ENCODE measurements at places on chromosomes 6 and 20.

DNA sequence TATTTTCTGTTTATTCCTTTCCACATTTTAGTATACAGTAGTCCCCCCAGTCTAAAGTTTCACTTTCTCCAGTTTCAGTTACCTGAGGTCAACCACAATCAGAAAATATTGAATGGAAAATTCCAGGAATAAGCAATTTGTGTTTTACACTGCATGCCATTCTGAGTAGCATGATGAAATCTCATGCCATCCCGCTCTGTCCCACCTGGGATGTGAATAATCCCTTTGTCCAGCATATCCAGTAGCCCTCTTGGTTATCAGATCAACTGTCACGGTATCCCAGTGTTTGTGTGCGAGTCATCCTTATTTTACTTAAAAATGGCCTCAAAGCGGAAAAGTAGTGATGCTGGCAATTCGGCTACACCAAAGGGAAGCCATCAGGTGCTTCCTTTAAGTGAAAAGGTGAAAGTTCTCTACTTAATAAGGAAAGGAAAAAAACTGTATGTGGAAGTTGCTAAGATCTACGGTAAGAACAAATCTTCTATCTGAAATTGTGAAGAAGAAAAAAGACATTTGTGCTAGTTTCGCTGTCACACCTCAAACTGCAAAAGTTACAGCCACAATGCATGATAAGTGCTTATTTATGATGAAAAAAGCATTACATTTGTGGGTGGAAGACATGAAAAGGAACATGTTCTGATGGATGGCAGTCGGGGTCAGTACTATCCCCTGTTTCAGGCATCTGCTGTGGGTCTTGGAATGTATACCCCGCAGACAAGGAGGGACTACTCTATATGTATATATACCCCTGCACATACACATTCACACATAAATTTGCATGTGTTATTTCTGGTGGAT is 11.3 kb downstream of the NOX3 start:
- no peak for DNase-seq

DNA sequence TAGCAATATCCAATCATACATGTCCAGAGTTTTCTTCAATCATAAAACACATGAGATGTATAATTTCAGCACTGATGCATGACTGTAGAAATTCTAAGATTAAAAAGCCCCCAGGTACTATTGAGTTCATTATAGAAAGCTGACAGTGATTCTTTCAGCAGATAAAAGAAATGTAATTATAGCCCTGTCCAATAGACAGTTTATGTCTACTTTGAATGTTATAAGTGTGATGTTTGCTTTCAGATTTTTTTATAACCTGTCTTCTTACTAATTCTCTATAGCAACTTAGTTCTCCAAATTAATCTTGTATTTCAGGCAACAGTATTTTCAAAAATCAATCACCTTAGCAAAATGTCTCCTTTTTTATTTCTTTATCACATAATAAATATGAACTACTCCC is 13.5 kb upstream of the FKBP1C start:
- no peak for DNase-seq

- no peak for DNase-seq
These were observed 33.0 kb downstream of the RNF146 start for GRCh38 chr6:127299522-127300240.

DNA sequence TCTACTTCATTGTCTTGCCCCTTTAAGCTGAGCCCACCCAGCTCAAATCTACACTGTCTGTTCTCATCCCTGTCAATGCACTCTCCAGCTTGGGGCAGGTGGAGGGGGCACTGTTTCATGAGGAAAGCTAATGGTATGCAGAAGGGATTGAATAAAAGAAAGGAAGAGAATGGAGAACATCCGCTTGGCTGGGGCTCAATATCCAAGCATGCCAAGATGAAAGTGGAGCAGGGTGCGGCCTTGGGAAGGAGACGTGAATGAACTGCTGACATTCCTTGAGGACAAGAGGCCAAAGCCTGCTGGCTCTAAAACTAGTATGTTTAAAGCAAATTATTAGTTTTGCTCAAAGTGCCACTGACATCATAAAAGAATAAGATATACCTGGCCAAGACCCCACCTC is 24.2 kb downstream of the AKAP12 start:
- DNase-seq: no peak

DNA sequence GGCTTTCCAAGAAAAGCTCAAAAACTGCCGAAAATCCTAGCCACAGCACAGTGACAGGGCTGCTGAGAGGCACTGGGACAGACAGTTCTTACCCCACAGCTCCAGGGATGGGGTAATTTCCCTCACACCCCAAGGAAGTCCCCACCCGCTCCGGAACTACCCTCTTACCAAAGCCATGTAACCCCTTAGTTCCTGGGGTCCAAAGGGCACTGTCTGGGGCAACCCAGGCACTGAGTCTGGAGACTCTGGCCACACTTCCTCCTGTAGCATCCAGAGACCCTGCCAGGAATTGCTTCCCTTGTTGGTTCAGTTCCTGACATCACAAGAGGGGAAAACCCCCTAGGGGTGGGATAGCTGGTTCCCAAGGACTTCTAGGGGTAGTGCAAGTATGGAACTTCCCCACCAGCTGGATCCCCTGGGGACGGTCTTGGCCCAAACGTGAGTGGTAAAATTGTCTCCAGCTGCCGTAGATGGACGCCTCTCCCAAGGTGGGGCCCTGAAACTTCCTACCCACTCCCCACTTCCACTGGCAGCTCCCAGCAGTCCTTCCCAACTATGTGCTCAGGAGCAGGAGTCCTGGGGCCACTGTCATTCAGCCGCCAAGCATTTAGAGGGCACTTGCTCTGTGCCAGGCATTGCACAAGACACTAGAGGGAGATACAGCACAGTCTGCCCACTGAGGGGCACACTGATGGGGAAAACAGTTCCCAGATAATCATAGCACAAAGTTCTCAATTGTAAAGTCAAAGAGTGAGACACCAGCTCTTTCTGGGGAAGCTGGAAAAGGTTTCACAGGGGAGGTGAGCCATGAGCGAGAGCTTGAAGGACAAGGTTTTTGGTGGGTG is 17.2 kb upstream of the HCK start:
- no peak for DNase-seq

- DNase-seq: no peak
These were observed 493 bp downstream of the CRYBG1 start for GRCh38 chr6:106360989-106361430.

GRCh38 chr6:150494241-150494640 is 105.4 kb upstream of the PLEKHG1 start:
- no peak for DNase-seq

- no peak for DNase-seq
These were observed 23.6 kb upstream of the SLC4A11 start for GRCh38 chr20:3262566-3262965.

DNA sequence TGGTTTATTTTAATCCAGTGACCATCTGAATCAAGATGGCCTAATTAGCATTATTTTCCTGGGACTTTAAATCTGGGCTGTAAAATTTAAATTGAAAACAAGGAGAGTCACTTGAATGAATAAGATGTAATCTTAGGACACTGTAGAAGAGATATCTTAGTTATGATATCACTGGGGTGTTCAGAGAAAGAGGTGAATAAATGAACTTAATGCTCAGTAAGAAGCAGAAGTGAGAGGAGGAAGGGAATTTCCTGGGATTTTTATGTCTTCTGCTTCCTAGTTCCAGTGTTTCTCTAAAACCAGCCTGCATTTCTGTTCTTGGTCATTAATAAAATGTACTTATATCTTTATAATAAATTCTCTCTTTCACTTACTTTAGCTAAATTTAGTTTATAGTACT is 136.8 kb upstream of the PTPRK start:
- DNase-seq: no peak

DNA sequence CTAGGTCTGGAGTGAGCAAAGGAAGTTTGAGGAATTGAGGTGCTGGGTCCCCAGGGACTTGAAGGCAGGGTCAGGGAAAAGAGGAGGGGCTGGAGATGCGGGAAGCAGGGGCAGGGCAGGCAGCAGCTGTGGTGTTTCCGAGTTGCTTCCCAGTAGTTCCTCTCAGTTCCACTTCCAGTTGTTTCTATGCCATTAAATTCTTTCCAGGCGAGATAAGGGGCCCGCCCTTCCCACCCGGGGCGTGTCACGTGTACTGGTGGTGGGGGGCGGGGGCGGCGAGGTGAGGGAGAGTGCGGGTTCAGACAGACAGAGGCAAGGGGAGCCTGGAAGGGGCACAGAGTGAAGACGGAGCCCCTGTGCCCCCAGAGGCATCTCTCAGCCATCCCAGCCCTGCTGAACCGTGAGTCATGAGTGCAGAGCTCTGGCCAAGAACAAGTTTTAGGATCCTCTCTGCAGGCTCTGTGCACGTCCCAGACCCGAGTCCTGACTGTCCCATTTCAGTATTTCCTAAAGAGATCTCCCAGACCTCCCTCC is 977 bp downstream of the TNXB start:
- DNase-seq: no peak

GRCh38 chr20:51418137-51418529 is 124.4 kb downstream of the NFATC2 start:
- no peak for DNase-seq

DNA sequence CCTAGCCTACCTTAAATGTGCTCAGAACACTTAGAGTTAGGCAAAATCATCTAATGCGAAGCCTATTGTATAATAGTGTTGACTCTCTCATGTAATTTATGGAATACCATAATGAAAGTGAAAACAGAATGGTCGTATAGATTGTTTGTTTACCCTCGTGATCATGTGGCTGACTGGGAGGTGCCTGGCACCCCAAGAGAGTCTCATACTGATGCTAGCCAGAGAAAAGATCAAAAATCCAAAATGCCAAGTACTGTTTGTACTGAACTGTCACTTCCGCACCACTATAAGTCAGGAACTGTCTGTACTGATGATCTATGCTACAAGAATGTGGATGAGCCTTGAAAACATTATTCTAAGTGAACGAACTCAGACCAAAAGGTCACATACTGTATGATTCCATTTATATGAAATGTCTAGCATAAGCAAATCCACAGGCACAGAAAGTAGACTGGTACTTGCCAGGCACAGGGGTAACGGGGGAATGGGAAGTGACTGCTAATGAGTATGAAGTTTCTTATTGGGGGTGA is 22.4 kb downstream of the ZMYND8 start:
- peak; percentile 26 for DNase-seq

- DNase-seq: no peak
These were observed 1.1 kb upstream of the MRGBP start for GRCh38 chr20:62795023-62795761.

- no peak for DNase-seq
These were observed 86.9 kb upstream of the CST7 start for GRCh38 chr20:24862186-24862585.

- no peak for DNase-seq
These were observed 7.1 kb downstream of the MAP3K5 start for GRCh38 chr6:136784910-136785746.

GRCh38 chr6:71913444-71914234 is 27.3 kb downstream of the RIMS1 start:
- DNase-seq: no peak

DNA sequence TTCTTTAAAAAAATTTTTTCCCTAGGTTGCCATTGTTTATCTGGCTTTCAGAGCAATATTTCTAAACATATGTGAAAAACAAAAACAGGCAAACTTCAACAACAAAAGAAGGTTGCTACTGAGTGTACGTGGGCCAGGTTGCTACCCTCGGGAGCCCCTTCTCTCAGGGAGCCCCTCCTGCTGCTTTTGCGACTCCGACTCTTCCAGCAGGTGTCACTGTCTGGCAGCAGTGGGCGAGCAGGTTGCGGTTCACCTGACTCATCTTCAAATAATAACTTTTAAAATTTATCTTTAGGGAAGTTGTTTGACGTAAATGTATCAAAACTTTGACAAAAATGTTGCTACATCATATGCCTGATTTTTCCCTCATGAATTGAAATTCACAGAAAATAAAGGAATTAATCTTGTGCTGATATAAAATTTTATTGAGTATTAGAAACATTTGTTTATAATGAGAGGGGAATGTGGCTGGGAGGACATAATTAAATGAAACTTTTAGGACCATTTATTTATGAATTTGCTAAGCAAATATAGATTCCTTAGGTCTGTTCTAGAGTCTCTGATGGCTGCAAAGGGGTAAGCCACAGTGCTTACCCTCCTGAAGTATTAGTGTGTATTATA is 138.8 kb downstream of the HIVEP1 start:
- DNase-seq: no peak

- no peak for DNase-seq
These were observed 32.5 kb downstream of the CTNNBL1 start for GRCh38 chr20:37726321-37726720.

- no peak for DNase-seq
These were observed 5.3 kb upstream of the CSNK2A1 start for GRCh38 chr20:548906-549305.

GRCh38 chr6:13445005-13445743 is 42.2 kb downstream of the GFOD1 start:
- peak; percentile 16 for DNase-seq

DNA sequence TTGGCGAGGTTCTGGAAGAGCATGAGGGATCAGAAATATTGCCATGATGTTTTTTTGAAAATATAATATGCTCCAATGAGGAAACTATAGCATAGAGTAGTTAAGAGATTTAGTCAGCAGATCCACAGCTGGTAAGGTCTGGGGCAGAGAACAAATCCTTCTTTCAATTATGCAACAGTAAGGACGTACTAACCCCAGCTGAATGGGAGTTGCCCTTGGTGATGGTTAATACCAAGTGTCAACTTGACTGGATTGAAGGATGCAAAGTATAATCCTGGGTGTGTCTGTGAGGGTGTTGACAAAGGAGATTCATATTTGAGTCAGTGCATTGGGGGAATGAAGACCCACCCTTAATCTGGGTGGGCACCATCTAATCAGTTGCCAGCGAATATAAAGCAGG is 745.5 kb upstream of the NRSN1 start:
- DNase-seq: no peak

DNA sequence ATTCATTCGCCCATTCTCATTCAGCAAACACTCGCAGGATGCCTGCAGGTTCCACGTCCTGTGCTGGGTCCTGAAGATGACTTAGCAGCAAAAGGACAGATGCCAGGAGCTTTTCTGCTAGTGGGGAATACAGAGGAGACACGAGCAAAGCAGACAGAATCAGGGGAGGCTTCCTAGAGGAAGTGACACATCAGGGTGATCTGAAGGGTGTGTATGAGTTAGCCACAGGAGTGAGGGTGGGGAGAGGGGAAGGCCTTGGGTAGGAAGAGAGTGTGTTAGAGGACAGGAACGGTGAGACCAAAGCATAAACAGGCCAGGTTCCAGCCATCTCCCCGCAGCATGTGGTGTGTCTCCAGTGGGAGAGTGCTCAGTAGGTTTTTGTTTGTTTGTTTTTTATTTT is 73.4 kb upstream of the GTSF1L start:
- DNase-seq: no peak

GRCh38 chr20:56527521-56527920 is 3.0 kb downstream of the FAM209A start:
- no peak for DNase-seq

- DNase-seq: no peak
These were observed 389.2 kb upstream of the FLRT3 start for GRCh38 chr20:14726591-14726990.

GRCh38 chr6:124054034-124054433 is 250.4 kb downstream of the NKAIN2 start:
- no peak for DNase-seq

Data from NCI-H1436 treated with DMSO at 0.1 percent for 48 hours (cell line).